ENCODE measurements at places on chromosomes 6 and 20.

GRCh38 chr20:45842169-45842812 lies 8.7 kb downstream of the SNX21 start:
- peak; percentile 83 for DNase-seq

- DNase-seq, result no peak
These were observed 12.0 kb downstream of the RTN4IP1 start for GRCh38 chr6:106617302-106617701.

- DNase-seq, result no peak
These were observed 16.7 kb upstream of the TFAP2A start for GRCh38 chr6:10431423-10432164.

DNA sequence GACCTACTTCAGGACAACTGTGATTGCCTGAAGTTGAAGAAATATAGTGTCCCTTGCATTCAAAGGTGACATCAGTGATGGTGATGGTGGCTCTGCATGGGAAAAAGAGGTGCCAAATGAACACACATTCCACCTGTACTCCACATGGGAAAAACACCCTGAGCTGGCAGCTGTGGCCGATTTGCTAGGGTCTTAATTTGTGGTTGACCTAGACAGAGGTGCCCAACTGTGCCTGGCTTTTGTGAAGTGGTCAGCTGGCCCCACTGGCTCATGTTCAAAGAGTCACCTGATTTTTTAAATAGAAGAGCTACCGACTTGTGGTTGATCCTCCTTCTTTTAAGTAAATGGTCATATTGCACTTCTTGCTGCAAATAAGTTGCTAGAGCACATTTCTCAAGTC lies 7.6 kb upstream of the GCNT2 start:
- DNase-seq, result no peak

DNA sequence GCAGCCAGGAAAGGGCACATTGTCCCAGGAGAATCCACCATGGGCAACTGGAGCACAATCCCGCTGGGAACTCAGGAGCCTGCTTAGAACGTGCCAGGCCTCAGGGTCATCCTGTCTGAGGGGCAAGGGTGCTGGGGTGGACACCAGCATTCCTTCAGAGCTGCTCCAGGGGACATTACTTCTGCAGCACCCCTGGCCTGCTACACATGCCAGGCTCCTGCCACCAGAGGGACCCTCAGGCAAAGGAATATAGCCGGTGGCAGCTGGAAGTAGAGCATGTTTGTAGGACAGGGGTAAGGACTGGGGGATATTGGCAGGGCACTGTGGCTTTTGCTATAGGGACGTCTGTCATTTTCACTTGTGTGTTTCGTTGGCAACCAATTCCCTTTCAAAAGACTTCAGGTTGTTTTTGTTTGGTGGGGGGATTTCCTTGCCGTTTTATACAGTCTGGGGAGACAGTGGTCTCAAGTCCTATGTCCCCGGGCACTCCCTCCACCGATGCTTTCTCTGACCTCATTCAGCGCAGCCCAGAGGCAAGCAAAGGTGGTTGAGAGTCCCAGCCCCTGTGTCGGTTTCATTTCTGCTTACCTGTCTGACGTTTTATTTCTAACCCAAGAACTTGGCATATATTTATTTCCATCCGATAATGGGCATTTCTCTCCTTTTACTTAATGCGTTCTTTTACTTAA lies 130.8 kb downstream of the JPH2 start:
- no peak for DNase-seq

DNA sequence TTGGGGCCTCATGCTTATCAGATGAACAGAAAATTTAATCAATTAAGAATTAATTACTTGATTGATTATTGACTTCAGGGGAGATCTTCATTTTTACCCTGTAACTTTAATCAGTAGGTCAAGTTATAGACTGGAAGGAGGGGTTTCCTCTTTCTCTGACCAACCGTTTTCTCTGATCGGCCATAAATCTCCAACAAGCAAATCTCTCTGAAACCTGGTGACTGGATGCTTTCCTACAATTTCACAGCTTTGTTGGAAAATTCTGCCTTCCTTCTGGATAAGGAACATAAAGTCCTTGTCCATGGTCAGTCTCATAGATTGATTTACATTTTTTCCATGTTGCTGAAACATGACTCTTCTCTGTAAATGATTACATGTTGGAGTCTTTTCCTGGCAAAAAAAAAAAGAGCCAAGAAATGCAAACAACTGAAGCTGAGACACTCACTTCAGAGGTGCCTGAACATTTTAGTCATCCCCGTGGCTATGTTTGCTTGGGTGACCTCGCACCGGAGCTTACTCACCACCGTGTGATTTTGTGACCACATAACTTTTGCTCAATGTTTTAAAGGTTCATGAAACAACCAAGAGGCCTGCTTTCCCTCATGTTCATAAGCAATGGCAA lies 31.0 kb downstream of the IRF4 start:
- peak; percentile 76 for DNase-seq

DNA sequence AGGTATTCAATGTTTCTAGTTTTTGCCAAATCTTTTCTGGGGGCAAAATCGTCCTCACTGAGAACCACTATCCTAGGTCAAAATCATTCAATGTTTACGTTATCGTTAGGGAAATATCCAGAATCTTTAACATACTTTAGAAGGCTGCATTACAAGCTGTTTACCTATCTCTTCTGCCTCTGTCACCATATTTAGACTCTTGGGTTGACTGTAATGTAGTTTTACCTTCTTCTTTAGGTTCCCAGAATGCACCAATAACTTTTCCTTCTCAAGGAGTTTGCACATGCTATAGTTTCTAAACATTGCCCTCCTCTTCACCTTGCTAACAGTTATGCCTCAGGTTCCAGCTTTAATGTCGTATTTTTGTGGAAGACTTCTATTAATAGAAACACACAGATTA lies 1185.5 kb upstream of the ADGRB3 start:
- DNase-seq, result no peak

- peak; percentile 74 for DNase-seq
These were observed 61.6 kb upstream of the SNX9 start for GRCh38 chr6:157761331-157761921.

DNA sequence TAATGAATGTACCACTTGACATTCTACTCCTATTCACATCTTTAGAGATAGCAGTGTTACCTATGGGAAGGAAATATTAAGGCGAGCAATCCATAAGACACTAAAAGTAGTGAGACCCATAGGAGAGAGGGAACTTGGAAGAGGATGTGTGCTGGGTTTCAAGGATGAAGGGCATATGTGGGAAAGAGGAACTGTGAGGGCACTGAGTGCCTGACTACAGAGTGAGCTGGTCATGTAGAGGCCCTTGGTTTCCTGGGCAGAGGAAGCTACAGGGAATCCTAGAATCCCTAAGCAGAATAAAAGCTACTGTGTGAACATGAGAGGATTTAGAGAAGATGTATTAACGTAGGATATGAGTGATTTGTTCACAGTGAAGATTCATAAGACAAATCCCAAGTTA lies 262.8 kb downstream of the FARS2 start:
- no peak for DNase-seq

- no peak for DNase-seq
These were observed 462.3 kb downstream of the CDC5L start for GRCh38 chr6:44849806-44850205.

DNA sequence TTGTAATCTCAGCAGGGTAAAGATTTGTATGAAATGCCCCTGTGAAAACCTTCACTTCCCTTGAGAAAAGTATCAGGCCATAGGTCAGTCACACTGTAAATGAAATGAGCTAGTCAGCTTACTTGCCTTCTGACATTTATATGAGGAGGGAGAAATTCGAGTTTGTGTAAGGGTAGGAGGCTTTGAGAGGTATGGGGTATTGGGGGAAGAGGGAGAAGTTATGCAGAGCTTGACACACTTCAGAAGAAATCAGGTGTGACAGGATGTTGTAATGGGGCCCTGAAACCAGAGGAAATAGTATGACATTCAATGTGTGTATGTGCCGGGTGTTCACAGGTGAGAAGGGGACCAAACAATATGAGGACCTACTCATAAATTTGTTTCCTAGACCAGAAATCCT lies 64.2 kb upstream of the CCN6 start:
- no peak for DNase-seq

DNA sequence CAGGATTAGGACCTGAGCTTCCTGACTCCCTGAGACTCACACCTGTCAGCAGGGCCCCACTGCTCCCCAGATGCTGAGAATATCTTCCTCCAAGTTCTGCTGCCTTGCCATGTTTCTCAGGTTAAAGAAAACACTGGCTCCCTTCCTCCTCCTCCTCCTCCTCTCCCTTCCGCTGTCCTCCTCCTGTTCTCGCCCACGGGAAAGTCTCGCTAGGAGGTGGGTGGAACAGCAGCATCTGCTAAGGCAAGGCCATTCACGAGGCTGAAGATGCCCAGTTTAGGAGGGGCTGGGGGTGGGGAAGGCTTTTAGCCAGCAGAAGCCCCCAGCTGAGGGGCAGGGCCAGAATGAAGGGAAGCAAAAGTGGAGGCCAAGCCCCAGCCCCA lies 23.8 kb downstream of the KCNK15 start:
- DNase-seq, result no peak

DNA sequence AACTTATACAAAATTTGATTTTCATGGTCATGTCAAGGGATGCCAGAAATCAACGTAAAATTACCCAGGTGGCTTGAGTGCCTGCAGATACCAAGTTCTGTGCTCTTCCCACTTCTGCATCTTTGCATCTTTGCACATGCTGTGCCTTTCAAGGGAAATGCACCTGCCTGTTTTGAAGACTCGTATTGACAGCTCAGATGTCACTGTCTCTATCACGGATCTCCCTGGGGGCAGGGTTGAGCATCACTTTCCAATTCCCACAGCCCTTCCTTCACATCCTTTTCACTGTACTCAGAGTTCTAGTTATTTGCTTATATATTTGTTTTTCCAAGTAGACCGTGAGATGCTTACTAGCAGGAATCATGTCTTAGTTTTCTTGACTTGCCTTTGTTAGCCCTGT lies 274.2 kb downstream of the CDH26 start:
- DNase-seq, result no peak

GRCh38 chr6:10441004-10441654 lies 26.3 kb upstream of the TFAP2A start:
- peak; percentile 91 for DNase-seq

GRCh38 chr6:162058281-162058875 lies 669.2 kb downstream of the PRKN start:
- no peak for DNase-seq

- no peak for DNase-seq
These were observed 25.5 kb downstream of the NPEPL1 start for GRCh38 chr20:58718121-58718563.

GRCh38 chr6:149900620-149901443 lies 2.9 kb upstream of the RAET1E start:
- no peak for DNase-seq

DNA sequence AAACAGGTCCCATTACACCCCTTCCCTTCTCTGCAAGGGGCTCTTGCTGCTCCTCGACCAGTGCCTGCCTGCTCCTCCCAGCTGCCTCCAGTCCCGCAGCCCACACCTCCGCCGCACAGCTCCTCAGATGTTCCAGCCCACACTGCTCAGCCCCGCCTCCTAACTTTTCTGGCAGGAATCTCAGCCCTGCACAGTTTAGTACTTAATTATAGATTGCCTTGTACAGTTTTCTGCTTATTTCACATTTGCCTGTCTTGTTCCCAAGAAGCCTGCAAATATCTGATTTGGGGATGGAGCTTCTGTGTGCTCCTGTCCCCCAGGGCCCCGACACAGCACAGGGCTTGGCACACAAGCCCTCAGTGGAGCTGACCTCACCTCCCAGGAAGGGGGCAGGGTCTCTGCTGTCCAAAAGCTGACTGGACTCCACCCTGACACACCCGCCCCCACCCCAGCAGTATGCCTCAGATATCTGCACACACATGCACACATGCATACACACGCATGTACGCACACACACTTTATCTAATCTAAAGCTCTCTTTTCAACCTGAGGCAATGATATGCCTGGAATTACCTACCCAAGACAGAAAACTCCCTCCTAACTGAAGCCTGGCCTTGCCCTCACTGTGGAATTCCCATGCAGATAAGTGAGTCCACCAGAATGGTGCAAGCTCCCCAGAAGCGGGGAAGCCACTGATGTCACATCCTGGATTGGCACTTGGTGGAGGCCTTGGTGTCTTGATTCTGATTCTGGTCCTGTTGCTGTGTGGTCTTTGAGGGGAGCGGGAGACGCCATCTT lies 1.2 kb upstream of the PNPLA1 start:
- DNase-seq, result peak; percentile 12

DNA sequence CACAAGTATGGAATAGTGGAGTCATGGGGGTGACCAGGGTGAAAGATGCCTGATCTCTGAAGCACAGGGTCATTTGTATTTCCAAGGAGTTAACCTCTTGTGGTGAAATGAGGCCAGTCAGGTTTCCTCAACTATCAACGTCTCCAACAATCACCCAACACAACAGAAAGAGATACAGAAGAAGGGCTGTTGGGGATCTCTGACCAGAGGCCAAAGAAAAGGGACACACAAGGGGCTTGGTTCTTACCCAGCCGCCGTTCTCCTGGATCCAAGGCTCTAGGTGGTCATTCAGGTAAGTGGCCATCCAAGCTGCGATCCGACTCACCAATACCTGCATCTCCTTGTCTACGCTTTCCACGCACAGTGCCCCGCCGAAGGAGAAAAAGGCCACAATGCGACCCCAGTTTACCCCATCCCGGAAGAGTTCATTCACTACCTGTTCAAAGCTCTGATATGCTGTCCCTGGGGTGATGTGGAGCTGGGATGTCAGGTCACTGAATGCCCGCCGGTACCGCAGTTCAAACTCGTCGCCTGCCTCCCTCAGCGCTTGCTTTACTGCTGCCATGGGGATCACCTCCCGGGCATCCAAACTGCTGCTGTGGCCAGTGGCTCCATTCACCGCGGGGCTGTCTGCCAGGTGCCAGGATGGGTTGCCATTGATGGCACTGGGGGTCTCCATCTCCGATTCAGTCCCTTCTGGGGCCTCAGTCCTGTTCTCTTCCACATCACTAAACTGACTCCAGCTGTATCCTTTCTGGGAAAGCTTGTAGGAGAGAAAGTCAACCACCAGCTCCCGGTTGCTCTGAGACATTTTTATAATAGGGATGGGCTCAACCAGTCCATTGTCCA lies 1.0 kb downstream of the BCL2L1 start:
- DNase-seq, result no peak

GRCh38 chr6:23783901-23784300 lies 342.1 kb upstream of the NRSN1 start:
- DNase-seq, result no peak

DNA sequence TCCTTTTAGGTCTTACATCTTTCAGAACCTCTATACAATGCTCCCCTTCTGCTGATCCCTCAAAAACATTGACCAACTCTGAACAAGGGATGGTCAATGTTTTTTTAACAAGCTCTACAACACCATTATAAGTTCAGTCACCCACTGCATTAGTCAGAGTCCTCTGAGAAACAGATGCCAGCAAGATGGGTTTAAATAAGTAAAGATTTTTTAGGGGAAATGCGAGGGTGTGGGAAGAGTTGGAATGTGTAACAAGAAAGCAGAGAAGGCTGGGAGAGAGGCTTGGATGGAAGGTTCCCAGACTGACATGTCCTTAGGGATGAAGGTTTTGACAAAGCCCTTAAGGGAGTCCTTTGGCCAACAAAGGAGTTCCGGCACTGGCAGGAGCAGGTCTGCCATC lies 478.3 kb downstream of the FRK start:
- DNase-seq, result peak; percentile 16

GRCh38 chr20:49115564-49115963 lies 69.5 kb downstream of the CSE1L start:
- DNase-seq, result peak; percentile 5

GRCh38 chr6:69261010-69261409 lies 535.8 kb downstream of the LMBRD1 start:
- no peak for DNase-seq

Data from AG10803 (cell line).